NCI-H2081 treated with DMSO at 0.1 percent for 48 hours (cell line): ENCODE measurements at places on chromosomes 7 and 10.

DNA sequence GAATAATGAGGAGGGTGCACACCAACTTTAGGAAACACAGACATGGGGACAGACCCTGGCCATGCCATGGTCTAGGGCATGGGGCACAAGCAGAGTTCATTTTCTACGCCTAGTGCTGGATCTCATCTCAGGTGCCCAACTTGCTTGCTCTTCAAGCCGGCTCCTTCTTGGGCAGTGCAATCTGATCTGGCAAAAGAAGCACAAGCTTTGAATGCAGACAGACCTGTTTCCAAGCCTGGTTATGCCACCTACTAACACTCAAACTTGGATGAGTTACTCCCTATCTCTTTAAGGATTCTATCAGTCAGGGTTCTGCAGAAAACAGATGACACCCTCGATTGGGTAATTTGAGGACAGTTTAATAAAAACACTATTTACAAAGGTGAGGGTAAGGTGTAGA is 34.9 kb upstream of the WAPL start:
- DNase-seq, result no peak

GRCh38 chr7:87146740-87147386 is 5.4 kb upstream of the DMTF1 start:
- DNase-seq, result no peak

DNA sequence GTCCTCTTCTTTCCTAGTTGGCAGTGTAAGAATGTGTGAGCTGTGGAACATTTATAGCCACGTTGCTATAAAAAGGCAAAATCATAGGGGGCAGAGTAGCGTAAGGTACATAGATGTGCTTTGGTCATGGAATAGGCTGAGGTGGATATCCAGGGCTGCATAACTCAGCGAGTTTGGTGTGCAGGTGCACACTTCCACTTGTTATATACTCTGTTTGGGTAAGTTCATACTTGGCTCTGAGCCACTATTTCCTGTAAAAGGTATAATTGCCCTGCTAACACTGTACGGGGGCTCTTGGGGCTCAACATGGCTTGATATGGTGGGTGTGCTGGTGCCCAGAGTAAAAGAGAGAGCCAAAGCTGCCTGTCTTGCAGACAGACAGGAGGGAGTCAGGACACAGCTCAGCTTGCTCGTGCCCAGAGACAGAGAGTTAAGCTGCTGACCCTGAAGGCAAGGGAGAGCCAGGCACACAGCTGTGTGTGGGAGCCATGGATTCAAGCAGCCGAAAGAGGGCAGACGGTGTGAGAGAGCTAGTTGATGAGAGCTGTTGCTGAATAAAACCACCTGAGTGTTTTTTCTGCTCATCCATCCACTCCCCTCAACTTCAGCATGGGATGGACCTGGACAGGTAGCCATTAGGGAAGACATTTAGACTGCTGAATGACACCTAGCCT is 126.7 kb downstream of the DKK1 start:
- no peak for DNase-seq

DNA sequence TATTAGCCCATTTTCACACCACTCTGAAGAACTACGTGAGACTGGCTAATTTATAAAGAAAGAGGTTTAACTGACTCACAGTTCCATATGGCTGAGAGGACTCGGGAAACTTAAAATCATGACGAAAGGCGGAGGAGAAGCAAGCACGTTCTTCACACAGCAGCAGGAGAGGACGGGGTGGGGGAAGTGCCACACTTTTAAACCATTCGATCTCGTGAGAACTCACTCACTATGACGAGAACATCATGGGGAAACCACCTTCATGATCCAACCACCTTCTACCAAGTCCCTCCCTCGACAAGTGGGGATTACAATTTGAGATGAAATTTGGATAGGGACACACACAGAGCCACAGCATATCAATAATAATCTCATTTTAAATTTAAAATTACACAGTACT is 80.2 kb downstream of the VWDE start:
- DNase-seq, result no peak

DNA sequence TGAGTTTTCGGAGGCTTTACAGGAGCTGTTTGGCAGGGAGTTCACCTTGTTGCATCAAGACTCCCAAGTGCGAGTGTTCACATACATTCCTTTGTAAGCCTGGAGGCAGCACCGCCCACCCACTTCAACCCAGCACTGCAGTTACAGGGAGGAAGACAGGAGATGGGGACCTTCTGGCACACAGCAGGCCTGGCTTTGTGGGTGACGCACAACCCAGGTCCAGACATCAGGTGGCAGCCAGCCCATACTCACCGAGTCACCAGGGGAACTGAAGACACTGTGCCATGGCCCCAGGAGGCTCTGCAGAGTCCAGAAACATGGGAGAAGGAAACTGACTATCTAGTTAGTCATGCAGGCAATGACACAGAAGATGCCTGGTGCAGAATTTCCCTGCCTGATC is 305.9 kb upstream of the RNF32 start:
- DNase-seq, result no peak

GRCh38 chr10:102068216-102068615 is 3.1 kb downstream of the HPS6 start:
- no peak for DNase-seq

- no peak for DNase-seq
These were observed 5.6 kb downstream of the TPK1 start for GRCh38 chr7:144830024-144830785.

DNA sequence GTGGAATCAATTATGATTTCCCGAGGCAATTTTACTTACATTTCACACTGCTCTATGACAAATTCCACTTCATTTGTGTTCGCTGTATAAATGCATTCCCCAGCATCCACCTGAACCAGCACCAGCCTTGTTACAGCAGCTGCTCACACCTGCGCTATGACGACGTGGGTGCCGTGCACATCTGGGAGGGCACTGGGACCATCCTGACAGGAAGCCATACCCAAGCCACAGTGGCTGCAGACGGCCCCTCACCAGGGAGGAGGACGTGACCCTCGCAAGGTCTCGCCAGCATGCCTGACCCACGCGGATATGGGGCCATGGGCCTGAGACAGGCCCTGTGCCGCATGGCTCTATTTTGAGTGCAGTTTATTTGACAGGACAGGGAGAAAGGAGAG is 201.3 kb downstream of the MAD1L1 start:
- no peak for DNase-seq

- no peak for DNase-seq
These were observed 108.8 kb downstream of the ABCA13 start for GRCh38 chr7:48280100-48280499.

DNA sequence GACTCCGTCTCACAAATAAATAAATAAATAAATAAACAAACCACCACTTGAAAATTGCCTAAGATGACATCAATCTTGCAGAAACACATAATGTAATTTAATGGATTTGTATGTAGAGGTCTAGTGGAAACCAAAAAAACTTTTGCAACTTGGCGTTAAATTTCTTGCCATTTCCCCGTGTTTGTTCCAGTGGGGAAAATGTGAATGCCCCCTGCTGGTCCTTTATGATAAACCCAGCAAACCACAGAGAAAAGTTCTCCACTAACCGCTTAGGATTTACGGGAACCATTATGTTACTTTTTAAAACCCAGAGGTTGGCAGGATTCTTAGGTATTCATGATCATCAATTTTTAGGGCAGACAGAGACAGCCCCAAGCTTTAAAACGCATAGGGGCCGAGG is 32.5 kb downstream of the LAMB4 start:
- no peak for DNase-seq

DNA sequence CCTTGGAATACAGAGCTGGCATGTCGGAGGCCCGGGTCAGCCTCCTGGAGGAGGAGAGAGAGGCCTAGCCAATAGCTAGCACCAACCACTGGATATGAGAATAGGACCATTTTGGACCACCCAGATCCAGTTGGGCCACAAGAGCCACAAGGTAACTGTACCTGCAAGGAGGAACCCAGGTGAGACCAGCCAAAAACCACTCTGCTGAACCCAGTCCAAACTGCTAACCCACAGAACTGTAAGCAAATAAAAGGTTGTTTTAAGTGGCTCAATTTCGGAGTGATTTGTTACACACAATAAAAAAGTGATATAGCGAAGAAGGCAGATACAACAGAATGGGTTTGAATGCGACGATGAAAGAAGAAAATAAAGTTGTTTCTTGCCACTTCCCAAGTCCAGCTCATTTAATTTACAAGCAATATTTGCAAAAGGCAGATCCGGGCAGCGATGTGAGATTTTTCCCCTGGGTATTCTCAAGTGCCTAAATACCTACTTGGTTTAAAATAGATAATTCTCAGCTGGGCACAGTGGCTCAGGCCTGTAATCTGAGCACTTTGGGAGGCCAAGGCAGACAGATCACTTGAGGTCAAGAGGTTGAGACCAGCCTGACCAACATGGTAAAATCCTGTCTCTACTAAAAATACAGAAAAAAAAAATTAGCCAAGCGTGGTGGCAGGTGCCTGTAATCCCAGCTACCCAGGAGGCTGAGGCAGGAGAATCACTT is 23.1 kb downstream of the ZNF467 start:
- no peak for DNase-seq

DNA sequence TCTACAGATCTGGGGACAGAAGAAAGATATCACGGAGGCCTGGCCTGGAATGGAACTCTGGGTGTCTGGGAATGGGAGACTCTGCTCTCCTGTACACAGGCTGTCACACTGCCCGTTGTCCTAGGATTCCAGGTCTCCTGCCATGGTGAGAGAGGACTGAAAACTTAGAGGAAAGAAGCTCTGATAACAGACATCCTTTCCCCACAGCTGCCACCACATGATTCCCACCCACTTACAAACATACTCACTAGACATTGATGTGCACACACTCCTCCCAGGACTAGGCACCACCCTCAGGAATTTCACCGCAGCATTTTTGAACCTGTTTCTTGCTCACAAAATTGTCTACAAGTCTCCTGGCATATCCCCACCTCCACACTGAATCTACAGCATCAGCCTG is 5.7 kb downstream of the ZNF92 start:
- no peak for DNase-seq

- DNase-seq, result no peak
These were observed 12.8 kb downstream of the ZC3HAV1L start for GRCh38 chr7:139023076-139023475.

DNA sequence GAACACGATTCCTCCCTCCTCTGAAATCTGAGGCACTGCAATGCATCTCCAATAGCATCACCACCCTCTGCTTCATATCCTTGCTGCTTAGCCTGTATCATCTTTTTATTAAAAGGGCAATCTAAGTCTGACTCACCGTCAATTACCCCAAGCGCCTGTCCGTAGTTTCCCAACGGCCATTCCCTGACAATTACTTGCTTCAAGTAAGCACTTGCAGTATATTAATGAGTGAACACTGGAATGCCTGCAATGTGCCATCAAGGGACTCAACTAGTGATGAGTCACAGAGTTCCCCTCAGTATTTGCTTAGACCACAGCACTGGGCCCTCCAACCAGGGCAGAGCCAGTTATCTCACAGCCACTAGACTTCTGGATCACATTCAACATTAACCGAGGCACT is 19.5 kb upstream of the PPP1R3C start:
- no peak for DNase-seq

DNA sequence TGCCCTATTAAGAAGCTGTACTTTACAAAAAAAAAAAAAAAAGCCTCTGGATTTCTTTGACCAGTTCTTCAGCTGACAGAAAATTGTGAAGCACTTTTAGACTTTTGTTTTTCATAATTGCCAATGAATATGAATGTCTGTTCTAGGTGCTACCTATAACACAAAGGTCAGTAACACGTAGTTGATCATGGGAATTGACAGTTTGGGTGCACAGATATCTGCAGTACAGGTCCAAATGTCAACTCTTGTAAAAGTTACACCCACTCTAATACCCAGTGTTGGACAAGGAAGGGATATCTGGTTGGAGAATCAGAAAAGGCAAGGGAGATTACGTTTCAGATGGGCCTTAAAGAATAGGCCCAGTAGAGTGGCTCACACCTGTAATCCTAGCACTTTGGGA is 1.8 kb downstream of the REEP3 start:
- DNase-seq, result no peak

DNA sequence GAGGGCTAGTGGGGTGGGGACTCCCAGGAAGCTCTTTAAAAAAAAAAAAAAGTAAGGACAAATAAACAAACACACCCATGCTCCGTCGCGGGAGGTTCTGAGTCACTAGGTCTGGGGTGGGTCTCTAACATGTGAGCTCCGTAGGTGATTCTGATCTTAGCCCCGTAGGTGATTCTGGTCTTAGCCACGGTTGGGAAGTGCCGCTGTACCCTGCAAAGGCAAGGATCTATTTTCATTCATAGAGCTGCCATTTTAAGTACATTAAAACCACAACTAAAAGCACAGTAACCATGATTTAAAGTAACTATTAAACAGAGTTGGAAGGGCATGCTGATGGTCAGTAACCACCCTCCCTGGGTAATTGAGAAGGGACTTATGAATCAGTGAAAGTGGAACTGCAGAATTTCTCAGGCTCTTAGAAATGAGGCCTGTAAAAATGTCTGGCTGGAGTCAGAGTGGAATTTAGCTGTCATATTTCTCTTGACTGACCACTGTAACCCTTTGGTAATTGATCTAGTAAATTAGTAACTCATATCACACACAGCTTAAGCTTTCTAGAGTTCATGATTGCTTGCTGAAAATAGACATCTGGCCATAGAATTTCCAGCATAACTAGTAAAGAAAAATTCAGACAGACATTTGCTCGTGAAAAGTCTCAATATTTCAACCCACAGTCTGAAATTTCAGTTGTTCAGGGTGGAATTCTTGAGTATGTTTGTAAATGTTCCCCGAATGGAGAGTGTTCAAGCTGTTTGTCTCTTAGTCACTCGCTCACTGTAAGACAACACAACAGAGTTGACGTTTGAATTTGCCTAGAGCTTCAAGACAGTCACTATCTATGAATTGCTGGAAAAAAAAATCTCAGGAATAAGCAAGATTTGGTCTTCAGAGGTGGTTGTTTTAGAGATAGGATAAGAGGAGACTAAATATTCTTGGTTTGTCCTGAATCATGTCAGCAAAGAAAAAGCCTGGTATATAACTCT is 34.2 kb upstream of the TCF7L2 start:
- no peak for DNase-seq

DNA sequence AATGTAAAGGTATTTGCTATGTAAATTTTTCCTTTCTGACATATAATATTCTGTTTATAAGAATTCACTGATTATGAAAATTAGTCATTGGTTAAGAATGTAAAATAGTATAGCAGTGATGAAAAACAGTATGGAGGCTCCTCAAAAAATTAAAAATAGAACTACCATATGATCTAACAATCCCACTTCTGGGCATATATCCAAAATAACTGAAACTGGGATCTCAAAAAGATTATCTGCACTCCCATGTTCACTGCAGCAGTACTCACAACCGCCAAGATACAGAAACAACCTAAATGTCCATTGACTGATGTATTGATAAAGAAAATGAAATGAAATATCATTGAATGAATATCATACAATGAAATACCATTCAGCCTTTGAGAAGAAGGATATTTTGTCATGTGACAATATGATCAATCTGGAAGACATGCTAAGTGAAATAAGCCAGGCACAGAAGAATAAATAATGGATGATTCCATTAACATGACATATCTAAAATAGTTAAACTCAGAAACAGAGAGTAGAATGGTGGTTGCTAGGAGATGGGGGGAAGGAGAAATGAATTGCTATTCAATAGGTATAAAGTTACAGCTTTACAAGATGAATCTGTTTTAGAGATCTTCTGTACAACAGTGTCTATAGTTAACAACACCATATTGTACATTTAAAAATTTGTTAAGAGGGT is 14.0 kb downstream of the C10orf88 start:
- DNase-seq, result no peak

GRCh38 chr10:48399056-48399541 is 92.6 kb downstream of the MAPK8 start:
- no peak for DNase-seq

- no peak for DNase-seq
These were observed 75.1 kb upstream of the PLPP4 start for GRCh38 chr10:120381931-120382330.

GRCh38 chr10:132297526-132297925 is 10.2 kb downstream of the STK32C start:
- no peak for DNase-seq

- DNase-seq, result no peak
These were observed 17.2 kb downstream of the BTBD16 start for GRCh38 chr10:122288262-122288661.
